ENCODE measurements at places on chromosomes 1 and 21. TPM values are rescaled to one million over a fixed set of nuclear protein-coding genes. Genes with fewer than 3 reads are reported as not detected.

MEAF6 gene
- 64.5 TPM for total RNA-seq

PPM1J gene
- total RNA-seq = 0.32 TPM

RGSL1 gene
- total RNA-seq = not detected

ADAMTSL4 gene
- total RNA-seq = 99.2 TPM

RIIAD1 gene
- not detected for total RNA-seq

KIF14 gene
- 0.23 TPM for total RNA-seq

PIAS3 gene
- total RNA-seq = 29.2 TPM

ARHGEF10L gene
- 34.1 TPM for total RNA-seq
